Right renal pelvis (tissue), 4 donors: ENCODE measurements at places on chromosomes 16 and 17. TPM values are rescaled to one million over a fixed set of nuclear protein-coding genes. Genes with fewer than 3 reads are reported as not detected.

The TNP2 gene
- not detected for polyA plus RNA-seq

The CCDC200 gene
- 6.8 TPM for polyA plus RNA-seq

The MFAP4 gene
- 199 TPM for polyA plus RNA-seq

The KRT33A gene
- not detected for polyA plus RNA-seq

The CDH5 gene
- polyA plus RNA-seq = 74.6 TPM

The SLC5A10 gene
- 0.54 TPM for polyA plus RNA-seq

The SPNS3 gene
- 2.4 TPM for polyA plus RNA-seq
